ENCODE measurements at places on chromosomes 2 and 18.

DNA sequence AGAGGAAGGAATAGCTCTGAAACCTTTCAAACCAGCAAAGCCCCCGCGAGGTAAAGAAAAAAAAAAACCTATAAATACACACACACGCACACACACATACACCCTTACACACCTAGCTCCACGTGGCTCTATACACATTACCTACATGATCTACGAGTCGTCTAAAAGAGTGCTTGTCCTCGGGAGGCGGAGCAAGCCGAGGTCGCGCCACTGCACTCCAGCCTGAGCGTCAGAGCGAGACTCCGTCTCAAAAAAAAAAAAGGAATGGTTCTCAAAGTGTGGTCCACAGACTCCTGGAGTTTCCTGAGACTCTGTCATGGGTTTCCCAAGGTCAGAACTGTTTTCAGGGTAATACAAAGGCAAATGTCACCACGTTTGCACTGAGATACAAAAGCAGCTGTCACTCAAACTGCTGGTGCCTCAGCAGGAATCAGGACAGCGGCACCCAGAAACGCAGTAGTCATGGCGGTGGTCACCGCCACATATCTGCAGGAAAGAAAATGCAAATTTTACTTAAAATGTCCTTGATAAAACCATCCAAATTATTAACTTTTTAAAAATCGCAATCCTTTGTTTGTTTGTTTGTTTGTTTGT is 130.0 kb upstream of the GPC1 start:
- DNase-seq = no peak

DNA sequence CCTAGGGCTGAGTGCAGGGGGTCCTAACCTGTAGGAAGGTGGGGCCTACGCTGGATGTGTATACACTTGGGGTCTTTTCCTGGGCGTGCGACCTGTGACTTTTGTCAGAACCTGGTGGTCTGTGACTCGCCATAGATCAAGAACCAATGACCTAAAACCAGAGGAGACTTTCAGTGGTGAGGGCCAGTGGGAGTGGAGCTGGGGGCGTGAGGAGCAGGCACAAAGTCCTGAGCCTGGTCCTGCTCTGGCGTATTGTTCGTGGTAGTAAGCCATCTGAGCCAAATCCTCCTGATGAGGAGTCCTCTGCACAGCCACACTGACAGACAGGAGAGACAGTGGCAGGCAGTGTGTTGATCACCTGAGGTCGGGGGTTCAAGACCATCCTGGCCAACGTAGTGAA is 8.9 kb downstream of the INPP4A start:
- DNase-seq = no peak

DNA sequence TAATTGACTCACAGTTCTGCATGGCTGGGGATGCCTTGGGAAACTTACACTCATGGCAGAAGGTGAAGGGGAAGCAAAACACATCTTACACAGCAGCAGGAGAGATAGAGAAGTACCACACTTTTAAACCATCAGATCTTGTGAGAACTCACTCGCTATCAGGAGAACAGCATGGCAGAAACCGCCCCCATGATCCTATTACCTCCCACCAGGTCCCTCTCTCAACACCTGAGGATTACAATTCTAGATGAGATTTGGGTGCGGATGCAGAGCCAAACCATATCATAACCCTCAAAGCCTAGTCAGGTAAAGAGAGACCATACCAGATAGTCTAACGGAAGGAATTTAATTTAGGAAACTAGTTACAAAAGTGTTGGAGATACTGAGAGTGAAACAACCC is 182.6 kb upstream of the ACVR2A start:
- no peak for DNase-seq

DNA sequence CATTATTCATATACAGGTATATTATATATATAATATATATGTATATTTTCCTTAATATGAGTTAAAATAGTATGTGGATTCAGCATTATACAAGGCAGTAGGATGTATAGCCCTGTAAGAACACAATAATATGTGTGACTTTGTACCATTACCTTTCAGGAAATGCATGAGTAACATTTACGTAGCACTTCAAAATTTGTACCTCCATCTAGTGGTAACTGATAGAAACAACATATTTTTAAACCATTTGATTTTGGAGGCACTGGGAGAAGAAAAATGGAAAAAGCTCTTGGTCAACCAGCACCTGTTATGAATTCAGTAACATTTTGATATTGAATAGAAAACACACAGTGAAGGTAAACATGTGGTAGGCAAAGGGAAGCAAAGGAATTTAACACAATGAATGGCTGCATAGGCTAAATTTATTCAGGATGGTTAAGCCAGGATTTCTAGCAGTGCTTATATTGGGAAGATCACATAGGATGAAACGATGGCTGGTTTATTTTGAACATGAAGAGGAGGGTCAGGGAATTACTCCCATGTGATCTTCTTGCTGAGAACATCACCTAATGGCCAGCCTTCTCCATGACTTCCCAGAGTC is 565.5 kb downstream of the CCDC85A start:
- DNase-seq = peak; percentile 25

GRCh38 chr2:143524559-143525401 is 395.6 kb downstream of the ARHGAP15 start:
- no peak for DNase-seq

Data from fibroblast of gingiva (primary cell).